Suprapubic skin (tissue), 4 donors: ENCODE measurements at places on chromosomes 7 and 10. TPM values are rescaled to one million over a fixed set of nuclear protein-coding genes. Genes with fewer than 3 reads are reported as not detected.
A peak's percentile ranks its signal among the peaks of the same experiment; 100 is the strongest.

Gene KCNIP2
- 20.3 TPM for total RNA-seq

DNA sequence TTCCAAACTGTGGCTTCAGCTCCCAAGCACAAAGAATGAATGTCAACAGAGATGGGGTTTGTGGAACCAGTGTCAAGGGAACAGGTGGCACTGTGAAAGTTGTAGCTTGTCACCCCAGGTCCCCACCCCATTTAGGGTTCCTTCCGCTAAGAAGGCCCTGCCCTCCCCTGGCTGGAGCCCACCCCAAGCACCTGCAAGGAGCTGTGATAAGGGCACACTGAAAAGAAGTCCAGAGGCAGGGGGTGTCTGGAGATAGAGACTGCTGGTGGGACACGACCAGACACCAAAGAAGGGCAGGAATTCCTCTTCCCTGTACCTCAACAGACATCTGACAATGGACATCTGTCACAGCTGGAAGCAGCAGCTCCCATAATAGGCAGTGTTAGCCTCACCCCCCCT lies 4.5 kb downstream of the GRID1 start:
- peak; percentile 33 for DNase-seq

DNA sequence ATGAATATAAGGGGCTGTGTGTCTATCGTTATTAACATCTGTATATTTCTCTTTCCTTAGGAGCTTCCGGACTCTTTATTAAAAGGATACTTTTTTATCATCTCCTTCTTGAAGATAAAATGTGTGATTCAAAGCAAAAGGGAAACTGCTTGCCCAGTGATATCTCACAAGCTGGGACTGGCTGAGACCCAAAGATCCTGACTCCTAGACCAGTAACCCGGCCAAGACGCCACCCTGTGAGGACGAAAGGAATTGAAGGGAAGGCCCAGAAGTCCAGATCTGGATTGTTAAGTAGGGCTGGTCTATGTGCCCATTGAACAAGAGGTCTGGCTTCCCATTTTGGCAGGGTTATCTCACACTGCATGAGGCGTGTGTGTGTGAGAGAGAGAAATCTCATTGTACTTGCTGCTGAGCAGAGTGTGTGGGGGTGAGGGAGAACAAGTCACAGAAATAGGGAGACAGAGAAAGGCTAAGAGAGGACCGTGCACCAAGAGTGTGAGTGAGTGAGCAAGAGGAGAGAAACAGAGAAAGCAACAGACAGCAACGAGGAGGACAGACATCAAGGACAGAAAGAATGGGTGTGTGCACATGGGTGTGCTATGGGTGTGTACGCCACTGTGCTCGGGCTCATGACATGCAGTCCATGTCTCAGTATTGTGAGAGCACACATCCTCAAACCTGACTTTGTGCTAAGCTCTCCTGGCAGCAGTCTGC lies 75.4 kb downstream of the PLXNA4 start:
- no peak for DNase-seq

Gene CYP26C1
- not detected for total RNA-seq

DNA sequence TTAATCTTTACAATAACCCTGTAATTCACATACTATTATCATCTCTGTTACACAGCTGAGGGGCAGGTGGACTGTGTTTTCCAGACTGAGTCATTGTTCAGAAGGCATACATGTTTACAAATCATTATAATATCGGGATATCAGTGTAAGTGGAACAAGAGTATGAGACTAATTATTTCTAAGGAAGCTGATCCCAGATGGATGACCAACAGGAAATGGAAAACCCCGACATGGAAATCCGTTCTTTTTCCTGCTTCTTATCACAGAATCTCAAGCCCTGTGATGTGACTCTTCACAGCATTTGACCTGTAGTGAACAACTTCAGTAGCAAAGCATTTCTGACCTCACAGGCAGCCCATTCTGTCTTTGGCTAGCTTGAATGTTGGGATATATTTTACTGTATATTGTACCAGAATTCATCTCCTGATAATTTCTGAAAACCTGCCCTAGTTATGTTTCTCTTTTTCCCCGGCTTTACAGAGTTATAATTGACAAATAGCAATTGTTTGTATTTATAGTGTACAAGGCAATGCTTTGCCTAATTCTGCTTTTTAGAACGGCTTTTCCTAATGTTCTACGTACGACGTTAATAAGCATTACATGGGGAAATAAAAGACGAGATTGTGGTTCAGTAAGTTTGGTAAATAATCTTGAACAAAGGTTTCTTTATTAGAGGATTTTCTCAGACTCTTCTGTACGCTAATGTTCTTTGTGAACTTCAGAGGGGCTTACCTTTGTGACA lies 78.6 kb upstream of the SYPL1 start:
- no peak for DNase-seq

Gene ORAI2
- 7.0 TPM for total RNA-seq

Gene SVIL
- total RNA-seq = 79.4 TPM

DNA sequence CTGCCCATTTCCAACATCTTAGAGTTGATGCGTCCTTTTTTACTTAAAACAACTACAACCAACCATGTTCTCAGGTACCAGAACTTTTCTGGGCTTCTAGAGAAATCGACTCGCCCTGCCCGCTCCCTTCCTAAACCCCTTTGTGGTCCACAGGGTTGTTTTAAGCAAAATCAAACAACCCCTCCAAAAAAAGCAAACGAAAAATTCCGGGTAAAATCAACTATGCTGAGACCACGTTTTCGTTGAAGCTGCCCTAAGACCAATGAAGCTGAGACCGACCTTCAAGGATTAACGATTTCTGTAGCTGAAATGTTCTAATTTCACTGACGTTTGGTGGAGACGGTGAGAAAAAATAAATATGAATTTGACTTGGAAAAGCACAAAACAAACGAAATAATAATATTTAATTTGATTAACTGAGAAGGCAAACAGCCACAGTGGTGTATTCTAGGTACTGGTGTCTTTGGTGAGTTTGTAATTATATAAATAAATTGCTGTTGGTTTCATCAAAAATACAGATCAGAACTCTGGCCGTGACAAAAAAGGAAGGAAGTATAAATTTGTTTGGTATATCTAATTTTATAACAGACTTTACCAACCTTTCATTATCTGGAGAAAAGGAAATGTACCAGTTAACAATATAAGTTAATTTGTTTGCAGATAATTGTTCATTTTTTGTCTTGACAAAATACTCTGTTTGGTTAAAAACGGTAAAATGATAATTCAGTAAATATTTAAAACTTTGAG lies 4.7 kb upstream of the IGF2BP3 start:
- DNase-seq = no peak

GRCh38 chr7:33562996-33563395 lies 342.3 kb upstream of the BMPER start:
- DNase-seq = no peak

DNA sequence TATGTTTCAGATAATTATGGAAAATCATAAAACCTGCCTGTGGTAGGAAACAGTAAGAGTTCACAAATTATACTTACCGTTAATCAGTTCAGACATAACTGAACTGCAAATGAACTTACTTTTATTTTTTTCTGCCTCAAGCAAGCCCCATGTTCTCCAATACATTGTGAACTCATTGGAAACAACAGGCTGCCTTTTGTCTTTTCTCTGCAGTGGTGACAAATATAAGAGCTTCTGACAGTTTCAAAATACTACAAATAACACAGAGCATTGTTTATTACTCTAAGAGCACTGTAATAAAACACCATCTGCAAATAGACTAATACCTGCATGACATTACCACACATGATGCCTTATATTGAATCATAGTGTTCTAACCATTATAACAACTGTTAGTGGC lies 94.0 kb upstream of the CDCA7L start:
- no peak for DNase-seq

- DNase-seq = peak; percentile 65
These were observed 96.5 kb downstream of the PFKFB3 start for GRCh38 chr10:6299234-6299633.

GRCh38 chr7:125098377-125098970 lies 168.8 kb upstream of the POT1 start:
- DNase-seq = no peak

Gene IQUB
- total RNA-seq = 1.1 TPM

Gene NAT16
- total RNA-seq = not detected

DNA sequence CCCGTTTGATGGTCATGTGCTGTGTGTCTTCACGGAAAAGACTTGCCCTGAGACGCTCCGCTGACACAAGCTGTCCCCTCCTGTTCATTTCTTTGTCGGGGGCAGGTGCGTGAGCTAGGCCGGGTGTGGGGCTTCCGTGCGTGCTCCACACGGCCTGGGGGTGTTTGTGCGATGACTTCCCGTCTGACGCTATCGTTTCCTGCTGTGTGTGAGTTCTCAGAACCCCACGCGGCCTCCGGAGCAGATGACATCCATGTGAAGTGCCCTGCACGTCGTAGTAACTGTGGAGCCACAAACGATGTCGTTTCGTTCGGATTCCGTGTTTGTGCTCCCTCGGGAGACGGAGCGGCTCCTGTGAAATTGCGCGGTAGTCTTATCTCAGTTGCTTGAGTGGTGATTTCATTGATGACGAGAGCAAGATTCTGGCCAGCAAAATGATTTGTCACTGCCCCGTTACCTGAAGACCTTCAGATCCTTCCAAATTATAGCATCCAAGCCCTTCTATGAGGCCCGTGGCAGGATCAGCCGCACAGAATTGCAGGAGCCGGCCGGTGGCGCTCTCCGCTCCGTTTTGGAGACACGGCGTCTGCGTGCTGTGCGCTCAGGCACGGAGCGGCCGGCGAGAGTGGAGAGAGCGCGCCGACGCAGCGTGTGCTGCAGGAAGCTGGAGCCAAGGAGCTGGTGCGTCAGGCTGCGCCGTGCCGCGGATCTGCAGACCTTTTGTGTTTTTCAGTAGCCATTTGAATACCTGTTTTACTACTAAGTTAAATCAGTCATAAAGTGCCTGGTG lies 94.9 kb downstream of the NKX6-2 start:
- DNase-seq = peak; percentile 62

DNA sequence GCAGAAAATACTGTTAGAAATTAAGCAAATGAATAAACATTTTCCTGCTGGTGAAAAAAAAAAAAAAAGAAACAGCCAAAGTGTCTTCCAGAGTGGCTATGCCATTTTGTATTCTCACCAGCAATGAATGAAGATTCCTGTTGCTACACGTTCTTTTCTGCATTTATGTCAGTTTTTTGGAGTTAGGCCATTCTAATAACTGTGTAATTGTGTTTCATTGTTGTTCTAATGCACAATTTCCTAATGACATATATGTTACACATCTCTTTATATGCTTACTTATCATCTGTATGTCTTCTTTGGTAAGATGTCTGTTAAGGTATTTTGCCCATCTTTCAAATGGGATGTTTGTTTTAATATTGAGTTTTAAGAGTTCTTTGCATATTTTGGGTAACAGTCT lies 213.7 kb downstream of the ITGB1 start:
- no peak for DNase-seq

Gene CPA5
- total RNA-seq = not detected

- no peak for DNase-seq
These were observed 62.3 kb downstream of the TFPI2 start for GRCh38 chr7:93828260-93828659.

DNA sequence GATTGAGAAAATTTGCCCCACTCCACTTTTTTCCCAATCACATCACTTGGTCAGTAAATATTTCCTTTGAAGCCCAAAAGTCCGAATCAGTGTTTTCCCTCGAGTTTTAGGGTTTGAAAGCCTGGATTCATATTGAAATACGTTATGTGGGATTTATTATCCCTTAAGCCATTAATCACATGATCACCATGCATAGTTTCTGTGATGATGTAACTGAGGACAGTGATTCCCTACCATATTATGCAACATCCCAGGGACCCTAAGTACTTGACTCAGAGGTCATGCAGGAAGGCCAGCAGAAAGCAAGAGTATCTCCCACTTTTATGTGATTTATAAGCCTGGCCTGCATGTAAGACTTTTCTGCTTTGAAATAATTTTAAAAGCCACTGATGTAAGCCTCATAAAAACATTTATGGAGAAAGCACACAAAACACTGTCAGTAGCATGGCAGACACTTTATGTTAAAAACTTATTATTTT lies 630.6 kb upstream of the ZWINT start:
- no peak for DNase-seq

GRCh38 chr7:68364886-68365625 lies 1233.2 kb upstream of the AUTS2 start:
- no peak for DNase-seq

DNA sequence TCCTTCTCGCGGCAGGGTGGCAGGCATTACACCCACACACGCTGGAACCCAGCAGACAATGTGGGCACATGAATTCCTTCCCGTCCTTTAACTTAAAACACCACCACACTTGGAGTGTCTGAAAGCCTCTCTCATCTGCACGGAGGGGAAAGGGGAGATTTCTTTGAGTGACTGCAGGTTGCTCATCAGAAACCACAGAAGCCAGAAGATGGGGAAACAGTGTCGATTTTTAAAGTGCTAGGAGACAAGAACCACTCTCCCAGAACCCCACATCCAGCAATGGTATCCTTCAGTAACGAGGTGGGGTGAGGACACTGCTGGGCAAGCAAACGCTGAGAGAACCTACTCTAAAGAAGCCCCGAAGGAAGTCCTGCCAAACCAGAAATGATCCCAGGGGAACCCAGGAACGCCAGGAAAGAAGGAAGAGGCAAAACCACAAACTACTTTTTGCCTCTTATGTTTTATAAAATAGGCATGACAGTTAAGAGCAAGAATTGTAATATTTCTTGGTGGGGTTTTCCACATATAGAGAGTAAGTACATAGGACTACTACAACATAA lies 254.3 kb downstream of the ELFN1 start:
- DNase-seq = no peak

GRCh38 chr7:157136372-157136771 lies 2.4 kb upstream of the UBE3C start:
- no peak for DNase-seq

DNA sequence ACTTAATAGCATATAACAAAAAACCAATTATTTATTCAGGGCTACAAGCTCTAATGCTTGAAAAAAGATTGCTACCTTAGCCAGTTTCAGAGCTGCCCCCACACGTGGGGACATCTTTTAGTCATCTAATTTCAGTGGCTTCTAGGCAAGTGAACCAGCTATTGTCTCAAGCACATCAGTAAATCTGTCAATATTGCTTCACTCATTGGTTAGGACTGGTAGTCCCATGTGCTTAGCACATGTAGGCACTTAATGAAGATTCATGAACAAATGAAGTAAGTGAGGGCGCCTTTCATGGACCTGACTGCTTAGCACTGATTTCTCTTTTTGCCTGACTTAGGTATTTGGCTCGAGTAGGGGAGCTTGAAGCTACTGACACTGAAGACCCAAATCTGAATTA lies 19.6 kb downstream of the ENTPD7 start:
- DNase-seq = no peak

DNA sequence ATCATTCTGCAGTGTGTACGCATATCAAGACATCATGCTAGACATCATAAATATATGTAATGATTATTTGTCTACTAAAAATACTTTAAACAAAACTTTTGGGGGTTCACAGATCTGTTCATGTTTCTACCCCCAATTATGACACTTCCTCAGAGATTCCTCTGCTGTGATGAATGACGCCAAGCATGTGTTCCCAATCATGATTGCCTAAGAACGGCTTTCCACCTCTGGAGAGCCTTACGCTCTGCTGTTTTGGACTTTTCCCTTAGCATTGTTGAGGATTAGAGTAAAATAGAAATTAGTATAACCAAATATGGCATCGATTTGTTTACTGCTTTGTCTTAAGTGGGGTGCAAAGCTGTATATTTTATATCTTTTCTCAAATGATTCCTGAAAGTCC lies 236.3 kb upstream of the IGFBP3 start:
- DNase-seq = no peak

Gene GRM3
- total RNA-seq = not detected

- DNase-seq = no peak
These were observed 1.1 kb downstream of the GRB10 start for GRCh38 chr7:50781381-50782293.

Gene DHTKD1
- total RNA-seq = 19.0 TPM

GRCh38 chr7:128879939-128880746 lies 17.5 kb downstream of the ATP6V1F start:
- peak; percentile 61 for DNase-seq
